ENCODE measurements at places on chromosomes 11 and 22.

GRCh38 chr22:37016134-37016910 lies 2.9 kb downstream of the TST start:
- DNase-seq: no peak

- no peak for DNase-seq
These were observed 494.2 kb downstream of the FAM181B start for GRCh38 chr11:82239498-82239897.

DNA sequence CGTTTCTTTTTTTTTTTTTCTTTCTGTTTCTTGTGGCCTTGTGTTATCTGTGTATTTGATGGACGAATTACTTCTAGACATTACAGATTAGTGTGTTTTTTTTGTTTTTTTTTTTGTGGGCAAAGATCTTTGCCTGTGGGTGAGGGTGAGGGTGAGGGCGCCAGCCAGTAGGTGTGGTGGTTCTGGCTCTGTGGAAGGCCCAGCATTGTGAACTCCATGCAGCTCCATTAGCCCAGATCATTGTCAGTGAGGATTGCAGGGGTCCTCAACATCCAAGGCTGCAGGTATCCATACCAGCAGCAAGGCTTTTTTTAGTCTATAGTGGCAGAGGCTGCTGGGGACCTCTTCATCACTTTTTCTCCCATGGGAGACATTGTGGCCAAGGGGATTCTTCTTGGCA lies 13.7 kb downstream of the BIRC2 start:
- DNase-seq: no peak

DNA sequence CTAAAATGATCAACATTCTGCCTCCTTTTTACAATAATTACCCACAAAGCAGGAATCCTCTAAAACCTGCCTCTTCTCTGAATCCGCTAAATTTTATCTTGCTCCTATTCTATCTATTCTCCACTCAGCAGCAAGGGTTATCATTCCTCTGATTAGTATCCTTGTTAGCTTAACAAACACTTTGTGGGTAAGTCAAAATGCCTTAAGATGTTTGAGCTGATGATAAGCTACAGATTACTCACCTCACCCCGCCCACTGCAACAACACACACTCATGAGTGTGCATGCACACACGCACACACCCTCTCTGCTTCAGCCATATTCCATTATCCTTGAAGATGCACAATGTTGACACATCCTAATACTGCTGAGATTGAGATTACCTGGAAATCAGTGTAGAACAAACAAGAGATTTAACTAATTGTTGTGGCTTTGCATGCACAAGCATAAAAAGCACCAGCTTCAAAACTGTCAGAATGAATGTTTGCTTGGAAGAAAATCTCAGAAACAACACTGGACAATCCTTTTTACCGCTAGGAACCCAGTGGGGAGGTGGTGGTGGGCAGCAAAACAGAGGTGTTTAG lies 130.9 kb downstream of the BBOX1 start:
- DNase-seq: no peak

- no peak for DNase-seq
These were observed 49.4 kb upstream of the ADA2 start for GRCh38 chr22:17268501-17269223.

GRCh38 chr11:130606781-130607511 lies 158.5 kb downstream of the ADAMTS15 start:
- DNase-seq: no peak

DNA sequence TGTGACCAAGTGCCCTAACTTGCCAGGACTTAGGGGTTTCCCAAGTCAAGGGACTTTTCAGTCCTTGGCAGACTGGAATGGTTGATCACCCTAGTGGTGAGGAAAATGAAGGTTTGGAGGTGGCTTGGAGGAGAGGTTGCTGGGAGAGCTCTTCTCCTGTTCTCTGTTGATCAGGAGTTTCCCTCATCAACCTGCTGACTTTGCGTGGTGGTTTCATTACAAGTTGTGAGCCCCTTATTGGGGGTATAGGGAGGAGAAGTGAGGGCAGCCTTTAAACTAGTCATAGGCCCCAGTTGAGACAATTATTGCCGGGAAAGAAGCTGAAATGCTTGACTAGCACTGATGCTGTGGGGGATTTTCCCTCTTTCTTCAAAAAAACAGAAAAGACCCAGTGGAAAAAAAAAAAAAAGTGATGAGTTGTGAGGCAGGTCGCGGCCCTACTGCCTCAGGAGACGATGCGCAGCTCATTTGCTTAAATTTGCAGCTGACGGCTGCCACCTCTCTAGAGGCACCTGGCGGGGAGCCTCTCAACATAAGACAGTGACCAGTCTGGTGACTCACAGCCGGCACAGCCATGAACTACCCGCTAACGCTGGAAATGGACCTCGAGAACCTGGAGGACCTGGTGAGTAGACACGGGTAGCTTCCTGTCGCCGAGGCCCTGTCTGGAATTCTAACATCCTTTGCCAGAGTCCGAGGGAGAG lies at the start of gene CXCR5:
Gene CXCR5, plus strand, starts transcription at position 525 of the 704 bp plus-strand sequence. Its CDS starts 50 bp downstream, at position 575.
- no peak for DNase-seq

- no peak for DNase-seq
These were observed 44.1 kb downstream of the USP28 start for GRCh38 chr11:113831314-113831713.

DNA sequence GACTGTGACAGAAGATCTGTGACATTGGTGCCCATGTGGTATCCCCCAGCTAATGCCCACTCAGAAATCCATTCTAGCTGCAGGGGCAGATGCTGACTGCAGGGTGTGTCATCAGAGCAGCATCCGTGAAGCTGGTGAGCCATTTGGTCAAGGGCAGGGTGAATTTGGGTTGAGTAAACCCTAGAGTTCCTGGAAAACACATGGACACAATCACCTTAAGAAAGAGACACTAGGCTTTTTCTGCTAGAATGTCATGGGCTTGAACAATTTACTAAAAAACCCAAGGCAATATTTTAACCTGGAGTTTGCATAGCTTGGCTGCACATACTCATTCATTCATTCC lies 100.0 kb downstream of the ADAMTS15 start:
- no peak for DNase-seq

DNA sequence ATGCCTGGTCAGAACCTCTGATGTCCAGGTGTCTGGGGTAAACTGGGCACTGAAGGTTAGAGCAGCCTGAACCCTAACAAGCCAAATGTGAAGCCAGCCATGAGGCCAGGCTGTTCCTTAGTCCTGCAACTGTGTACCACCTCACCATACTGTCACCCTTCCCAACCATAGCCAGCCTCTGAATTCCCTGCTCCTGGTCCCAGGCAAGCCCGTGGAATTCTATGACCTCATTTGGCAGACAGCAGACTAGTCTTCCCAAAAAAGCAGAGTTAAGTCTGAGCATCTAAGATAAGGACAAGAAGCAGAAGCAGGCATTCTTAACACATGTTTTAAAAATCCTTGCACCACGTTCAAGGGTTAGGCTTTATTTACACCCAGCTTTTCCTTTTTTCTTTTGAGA lies 134.8 kb downstream of the C11orf58 start:
- no peak for DNase-seq
